ENCODE measurements at places on chromosomes 13 and 19. TPM values are rescaled to one million over a fixed set of nuclear protein-coding genes. Genes with fewer than 3 reads are reported as not detected.

ZNF260 gene
- total RNA-seq, result 5.4 TPM

CRX gene
- total RNA-seq, result not detected

DNA sequence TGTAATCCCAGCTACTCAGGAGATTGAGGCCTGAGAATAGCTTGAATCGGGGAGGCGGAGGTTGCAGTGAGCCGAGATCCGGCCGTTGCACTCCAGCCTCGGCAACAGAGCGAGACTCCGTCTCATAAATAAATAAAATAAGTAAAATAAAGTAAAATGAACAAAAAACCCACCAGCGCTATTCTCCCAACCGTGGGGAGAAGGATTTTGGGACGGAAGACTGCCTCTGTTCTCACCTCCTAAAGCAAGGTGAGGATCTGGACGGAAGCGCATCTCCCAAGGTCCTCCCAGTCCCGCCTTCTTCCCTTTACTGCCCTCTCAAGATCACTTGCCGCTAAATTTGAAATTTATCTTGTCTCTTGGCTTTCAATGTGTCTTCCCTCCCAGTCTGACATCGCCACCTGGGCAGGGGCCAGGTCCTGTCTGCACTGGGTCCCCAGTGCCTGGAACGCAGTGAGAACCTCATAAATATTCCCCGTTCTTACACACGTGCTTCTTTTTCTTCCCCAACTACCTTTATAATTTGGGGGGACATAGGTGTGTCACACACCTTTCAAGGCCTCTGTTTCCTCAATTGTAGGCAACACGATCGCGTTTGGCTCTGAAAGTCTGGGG, 1.2 kb upstream of the DNAJB1 start:
- no peak for DNase-seq
- peaks cover 34% of the 10 kb centered on the region for H3K36me3 ChIP-seq
- H3K27ac ChIP-seq, result peak overlapping the region; percentile 91

DNA sequence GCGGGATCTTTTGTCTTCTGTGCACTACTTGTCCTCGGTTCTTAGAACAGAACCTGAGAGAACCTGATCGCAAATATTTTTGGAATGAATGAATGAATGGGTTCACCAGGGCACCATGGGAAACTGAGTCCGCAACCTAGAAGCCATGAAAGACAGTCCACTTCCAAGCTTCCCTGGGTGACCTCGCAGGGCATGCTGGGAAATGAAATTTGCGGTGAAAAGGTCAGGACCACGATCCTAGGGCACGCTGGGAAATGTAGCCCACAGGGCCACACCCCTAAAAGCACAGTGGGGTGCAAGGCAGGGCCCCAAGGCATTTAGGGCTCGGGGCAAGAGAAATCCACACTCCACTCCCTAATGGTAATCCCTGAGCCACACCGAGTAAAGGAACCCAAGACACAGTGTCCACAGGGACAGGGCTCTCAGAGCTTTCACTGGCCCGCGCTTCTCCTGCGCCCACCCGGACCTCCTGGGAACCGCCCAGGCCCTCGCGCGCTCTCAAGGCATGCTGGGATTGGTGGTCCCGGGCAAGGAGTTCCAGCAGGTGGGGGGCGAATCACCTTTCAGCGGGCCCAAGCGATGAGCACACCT, 1.1 kb upstream of the PPP1R12C start:
- no peaks in the 10 kb centered on the region for H3K36me3 ChIP-seq
- H3K27me3 ChIP-seq, result peaks cover 2% of the 10 kb centered on the region

DNA sequence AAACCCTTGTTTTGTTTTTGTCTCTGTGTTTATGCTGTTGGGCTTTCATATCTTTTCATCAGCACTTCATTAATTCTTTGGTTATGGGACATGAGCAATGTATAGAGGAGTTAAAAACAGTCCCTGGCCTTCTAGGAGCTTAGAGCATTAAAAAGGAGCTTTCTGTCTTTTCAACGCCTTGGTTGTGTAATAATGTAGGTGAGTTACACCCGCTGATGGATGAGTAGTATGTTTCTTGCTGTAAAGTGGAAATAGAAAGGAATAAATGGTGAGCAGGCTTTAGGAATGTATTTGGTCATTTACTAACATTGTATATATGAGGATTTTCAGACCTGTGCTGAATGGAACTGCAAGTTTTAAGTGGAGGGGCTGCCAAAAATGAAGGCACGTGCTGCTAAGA, 121.5 kb upstream of the RNF113B start:
- no peaks in the 10 kb centered on the region for H3K36me3 ChIP-seq
- H3K4me1 ChIP-seq, result no peaks in the 10 kb centered on the region
- no peak overlapping the region for H3K4me3 ChIP-seq
- no peak overlapping the region for H3K27ac ChIP-seq
- no peak for DNase-seq

GRCh38 chr13:96904232-96904631, 90.0 kb downstream of the OXGR1 start:
- DNase-seq, result no peak
- H3K4me3 ChIP-seq, result no peak overlapping the region
- no peaks in the 10 kb centered on the region for H3K4me1 ChIP-seq
- H3K27me3 ChIP-seq, result no peaks in the 10 kb centered on the region
- H3K27ac ChIP-seq, result no peak overlapping the region

DNA sequence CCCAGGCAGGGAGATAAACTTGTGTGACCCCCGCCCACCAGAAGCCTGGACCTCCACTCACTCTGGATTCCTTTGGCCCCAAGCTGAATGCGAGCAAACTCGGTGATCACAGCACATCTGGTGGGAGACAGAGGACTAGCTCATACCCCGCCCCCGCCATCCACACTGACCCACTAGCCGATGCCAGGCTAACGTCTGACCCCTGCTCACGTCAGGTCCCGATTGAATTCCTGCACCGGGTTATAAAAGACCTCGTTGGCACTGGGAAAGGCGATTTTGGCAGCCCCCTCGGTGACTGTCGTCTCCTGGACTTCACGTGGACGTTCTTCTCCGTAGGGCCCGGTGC, 631 bp downstream of the TRMT1 start:
- no peak for DNase-seq
- H3K27me3 ChIP-seq, result no peaks in the 10 kb centered on the region
- H3K4me3 ChIP-seq, result peak overlapping the region; percentile 97
- H3K27ac ChIP-seq, result peak overlapping the region; percentile 91
- H3K36me3 ChIP-seq, result peaks cover 8% of the 10 kb centered on the region

GRCh38 chr13:110560601-110561343, 750 bp downstream of the RAB20 start:
- DNase-seq, result no peak
- peak overlapping the region; percentile 77 for H3K4me3 ChIP-seq
- peaks cover 15% of the 10 kb centered on the region for H3K4me1 ChIP-seq
- H3K36me3 ChIP-seq, result no peaks in the 10 kb centered on the region
- no peak overlapping the region for H3K27ac ChIP-seq

DNA sequence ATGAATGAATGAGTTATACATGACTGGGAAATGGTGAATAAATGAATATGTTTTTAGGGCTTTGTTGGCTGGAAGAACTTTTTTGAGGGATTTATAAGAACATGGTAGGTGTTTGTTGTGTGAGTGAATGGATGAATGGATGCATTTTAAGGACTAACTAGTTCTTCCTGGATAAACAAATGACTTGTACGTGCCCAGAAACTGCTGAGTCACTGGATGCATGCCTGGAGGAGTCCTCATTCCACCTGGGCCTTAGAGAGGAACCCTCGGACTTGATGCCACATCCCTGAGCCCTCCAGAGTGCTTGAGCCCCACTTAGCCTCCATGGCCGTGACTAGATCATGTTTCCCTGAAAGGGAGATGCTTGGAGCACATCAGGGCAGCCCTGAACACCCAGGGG, 153.4 kb downstream of the DPF1 start:
- DNase-seq, result no peak
- H3K4me1 ChIP-seq, result no peaks in the 10 kb centered on the region
- no peak overlapping the region for H3K4me3 ChIP-seq
- H3K36me3 ChIP-seq, result peaks cover 3% of the 10 kb centered on the region

DNA sequence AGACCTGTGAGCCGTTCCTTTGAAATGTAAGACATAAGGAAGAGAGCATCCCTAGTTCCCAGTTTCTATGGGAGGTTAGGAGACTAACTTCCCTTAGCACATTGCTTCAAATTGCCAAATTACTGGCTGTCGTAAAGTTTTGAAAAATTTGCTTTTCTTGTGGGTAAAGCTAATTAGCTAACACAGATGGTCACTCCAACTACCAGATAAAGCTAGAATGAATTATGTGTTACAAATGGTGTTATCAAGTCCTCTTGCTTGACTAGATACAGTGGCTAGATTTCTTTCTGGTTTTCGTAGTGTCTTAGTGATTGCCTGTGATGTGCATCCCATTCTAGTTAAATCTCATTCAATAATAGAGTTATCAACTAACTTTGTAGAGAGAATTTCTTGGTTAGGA, 416.6 kb upstream of the ATXN8OS start:
- H3K4me3 ChIP-seq, result no peak overlapping the region
- no peak for DNase-seq
- H3K36me3 ChIP-seq, result no peaks in the 10 kb centered on the region
- no peak overlapping the region for H3K27ac ChIP-seq
- no peaks in the 10 kb centered on the region for H3K27me3 ChIP-seq
- no peaks in the 10 kb centered on the region for H3K4me1 ChIP-seq

DNA sequence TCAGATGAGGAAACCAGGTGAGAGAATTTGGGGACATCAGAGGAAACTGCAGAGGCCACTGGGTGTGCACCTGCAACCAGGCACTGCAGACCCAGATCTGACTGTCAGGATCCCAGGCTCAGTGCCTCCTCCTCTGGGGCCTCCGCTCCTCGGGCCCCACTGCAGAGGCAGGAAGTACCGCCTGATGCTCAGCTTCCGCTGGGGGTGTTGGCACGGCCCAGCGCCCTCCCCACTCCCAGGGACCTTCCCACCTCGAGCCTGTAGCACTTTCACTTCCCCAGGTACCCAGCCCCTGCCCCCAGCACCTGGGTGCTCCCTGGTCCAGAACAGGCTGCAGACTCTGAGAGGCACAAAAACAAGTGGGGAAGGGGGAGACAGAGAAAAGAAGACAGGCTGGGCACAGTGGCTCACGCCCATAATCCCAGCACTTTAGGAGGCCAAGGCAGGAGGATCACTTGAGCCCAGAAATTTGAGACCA, 1.4 kb upstream of the CD37 start:
- H3K4me3 ChIP-seq, result peak overlapping the region; percentile 73
- peaks cover 77% of the 10 kb centered on the region for H3K4me1 ChIP-seq
- peak overlapping the region; percentile 94 for H3K27ac ChIP-seq
- H3K36me3 ChIP-seq, result peaks cover 27% of the 10 kb centered on the region
- DNase-seq, result peak; percentile 89

- H3K4me3 ChIP-seq, result peak overlapping the region; percentile 87
- DNase-seq, result peak; percentile 89
- H3K27me3 ChIP-seq, result no peaks in the 10 kb centered on the region
- peak overlapping the region; percentile 83 for H3K27ac ChIP-seq
Measured at GRCh38 chr19:1269478-1270212, 513 bp downstream of the CIRBP start.

DNA sequence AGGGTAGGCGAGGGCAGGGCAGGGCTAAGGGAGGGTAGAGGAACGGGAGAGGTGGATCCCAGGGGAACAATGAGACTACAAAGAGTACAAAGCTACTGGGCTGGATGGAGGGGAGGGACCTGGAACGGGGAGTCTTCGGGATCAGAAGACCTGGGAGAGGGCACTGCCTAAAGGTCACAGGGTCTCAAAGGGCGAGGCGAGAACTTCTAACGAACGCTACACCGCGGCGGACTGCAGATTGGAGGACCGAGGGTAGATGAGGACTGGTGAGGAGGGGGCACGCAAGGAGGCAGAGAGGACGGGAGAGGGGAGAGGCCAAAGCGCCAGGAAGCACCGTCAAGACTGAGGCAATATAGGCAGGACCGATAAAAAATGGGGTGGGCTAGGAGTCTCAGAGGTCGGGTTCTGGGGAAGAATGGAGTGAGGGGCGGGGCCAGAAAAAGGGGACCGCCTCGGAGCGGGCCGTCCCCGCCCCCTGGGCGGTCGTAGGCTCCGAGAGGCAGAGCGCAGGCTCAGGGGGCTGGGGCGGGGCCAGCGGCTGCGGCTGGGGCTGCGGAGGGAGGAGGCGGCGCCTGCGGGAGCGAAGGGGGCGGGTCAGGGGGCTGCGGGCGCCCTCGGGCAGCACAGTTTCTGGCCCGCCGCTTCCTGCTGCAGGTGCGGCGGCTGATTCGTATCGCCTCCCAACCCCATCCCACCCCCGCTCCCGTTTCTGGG, 1.3 kb upstream of the KCNC3 start:
- peaks cover 51% of the 10 kb centered on the region for H3K27me3 ChIP-seq
- peak overlapping the region; percentile 83 for H3K27ac ChIP-seq
- peak overlapping the region; percentile 82 for H3K4me3 ChIP-seq
- H3K36me3 ChIP-seq, result peaks cover 8% of the 10 kb centered on the region

DNA sequence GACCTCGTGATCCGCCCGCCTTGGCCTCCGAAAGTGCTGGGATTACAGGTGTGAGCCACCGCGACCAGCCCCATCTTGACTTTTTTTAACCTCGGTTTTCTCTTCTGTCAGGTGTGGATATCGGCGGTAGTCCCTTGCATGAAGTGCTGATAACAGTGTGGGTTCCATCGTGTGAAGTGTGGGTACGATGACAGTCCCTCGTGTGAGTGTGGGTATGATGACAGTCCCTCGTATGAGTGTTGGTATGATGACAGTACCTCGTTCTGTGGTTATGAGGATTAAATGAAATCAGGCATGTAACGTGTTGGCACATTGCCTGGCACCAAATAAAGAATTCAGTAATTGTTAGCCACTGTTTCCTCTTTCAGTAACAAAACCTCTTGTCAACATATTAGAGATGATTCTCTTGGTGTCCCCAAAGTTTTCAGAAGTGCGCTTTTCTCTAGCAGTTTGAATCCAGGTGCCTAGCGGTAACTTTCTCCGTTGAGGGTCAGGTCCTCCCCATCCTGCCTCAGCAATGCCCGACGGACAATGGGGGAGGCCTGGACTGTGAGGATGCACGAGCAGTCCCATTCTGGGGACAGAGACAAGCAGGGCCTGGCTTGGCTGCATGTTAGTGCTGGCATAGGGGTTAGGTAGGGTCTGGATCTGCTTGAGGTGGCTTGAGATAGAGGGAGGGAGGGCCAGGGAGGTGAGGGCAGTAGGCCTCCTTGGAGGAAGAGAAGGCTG, 15.3 kb downstream of the GATAD2A start:
- H3K4me1 ChIP-seq, result peaks cover 75% of the 10 kb centered on the region
- no peak overlapping the region for H3K27ac ChIP-seq
- DNase-seq, result no peak

DNA sequence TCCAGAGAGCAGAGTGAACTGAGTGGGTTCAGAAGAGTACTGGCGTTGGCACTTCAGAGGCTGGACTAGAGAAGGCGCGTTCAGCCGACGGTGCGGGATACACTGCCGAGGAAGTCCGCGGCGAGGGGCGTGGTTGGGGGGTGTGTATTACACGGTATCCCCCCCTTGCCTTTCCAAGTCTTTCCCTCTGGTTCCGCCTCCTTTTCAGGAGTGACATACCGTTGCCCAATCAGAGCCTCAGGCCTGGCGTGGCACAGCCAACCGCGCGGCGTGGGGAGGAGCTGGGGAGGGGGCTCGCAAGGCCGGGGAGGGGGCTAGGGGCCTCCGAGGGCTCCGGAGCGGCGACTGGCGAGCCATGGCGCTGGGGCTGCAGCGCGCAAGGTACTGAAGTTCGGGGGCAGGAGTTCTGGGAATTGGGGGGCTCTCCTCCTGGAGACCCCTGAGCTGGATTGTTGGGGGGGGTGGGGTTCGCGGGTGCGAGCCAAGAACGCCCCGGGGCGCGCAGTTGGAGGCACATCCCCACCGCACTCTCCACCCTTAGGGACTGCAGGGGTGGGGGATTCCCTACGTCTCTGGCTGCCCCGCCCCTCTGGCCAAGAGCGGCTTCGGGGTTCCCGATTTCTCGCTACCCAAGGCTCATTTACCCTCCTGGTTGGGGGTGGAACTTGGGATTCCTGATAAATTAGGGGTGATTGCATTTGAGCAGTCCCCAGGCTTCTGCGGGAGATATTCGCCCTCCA, at the start of gene HIF3A:
Gene HIF3A, plus strand, starts transcription at position 321 of the 740 bp plus-strand sequence. Its CDS starts 35 bp downstream, at position 356.
- peaks cover 27% of the 10 kb centered on the region for H3K27me3 ChIP-seq
- H3K36me3 ChIP-seq, result no peaks in the 10 kb centered on the region
- peaks cover 5% of the 10 kb centered on the region for H3K4me1 ChIP-seq
- DNase-seq, result no peak
- no peak within 1 kb of the TSS for H3K27ac ChIP-seq
- H3K4me3 ChIP-seq, result no peak within 1 kb of the TSS
